H1 (cell line): ENCODE measurements at places on chromosomes 13 and 19. TPM values are rescaled to one million over a fixed set of nuclear protein-coding genes. Genes with fewer than 3 reads are reported as not detected.

The CAPN12 gene
- 7.9 and 8.8 TPM in 2 replicates for total RNA-seq

The CDC42EP5 gene
- total RNA-seq: 2.1 and 4.8 TPM in 2 replicates

DNA sequence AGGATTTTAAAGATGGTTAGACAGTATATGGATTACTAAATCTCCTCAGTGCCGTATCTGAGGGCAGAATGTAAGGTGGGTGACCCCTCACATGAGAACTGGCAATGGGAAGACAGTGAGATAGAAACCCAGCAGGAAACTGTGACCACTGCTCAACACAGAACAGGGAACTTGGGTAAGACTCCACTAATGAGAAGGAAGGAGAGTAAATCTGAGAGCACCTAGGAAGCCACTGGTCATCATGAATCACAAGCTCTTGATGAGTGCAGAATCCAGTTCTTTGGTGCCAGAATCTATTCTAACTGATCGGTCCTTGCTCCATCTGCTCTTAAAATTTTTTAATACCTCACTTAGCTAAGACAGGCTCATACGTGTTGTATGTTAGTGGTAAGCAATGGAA, 261.8 kb downstream of the KLF12 start:
- no peak for DNase-seq

DNA sequence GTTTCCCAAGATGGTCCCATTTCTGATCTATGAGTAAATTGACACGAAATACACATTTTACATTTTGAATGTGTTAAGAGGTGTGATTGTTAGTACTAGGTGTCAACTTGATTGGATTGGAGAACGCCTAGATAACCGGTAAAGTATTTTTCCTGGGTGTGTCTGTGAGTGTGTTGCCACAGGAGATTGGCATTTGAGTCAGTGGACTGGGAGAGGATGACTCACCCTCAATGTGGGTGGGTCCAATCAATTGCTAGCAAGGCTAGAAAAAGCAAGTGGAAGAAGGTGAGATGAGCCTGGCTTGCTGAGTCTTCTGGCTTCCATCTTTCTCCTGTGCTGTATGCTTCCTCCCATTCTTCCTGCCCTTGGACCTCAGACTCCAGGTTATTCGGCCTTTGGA, 960.7 kb upstream of the PCDH9 start:
- no peak for DNase-seq

DNA sequence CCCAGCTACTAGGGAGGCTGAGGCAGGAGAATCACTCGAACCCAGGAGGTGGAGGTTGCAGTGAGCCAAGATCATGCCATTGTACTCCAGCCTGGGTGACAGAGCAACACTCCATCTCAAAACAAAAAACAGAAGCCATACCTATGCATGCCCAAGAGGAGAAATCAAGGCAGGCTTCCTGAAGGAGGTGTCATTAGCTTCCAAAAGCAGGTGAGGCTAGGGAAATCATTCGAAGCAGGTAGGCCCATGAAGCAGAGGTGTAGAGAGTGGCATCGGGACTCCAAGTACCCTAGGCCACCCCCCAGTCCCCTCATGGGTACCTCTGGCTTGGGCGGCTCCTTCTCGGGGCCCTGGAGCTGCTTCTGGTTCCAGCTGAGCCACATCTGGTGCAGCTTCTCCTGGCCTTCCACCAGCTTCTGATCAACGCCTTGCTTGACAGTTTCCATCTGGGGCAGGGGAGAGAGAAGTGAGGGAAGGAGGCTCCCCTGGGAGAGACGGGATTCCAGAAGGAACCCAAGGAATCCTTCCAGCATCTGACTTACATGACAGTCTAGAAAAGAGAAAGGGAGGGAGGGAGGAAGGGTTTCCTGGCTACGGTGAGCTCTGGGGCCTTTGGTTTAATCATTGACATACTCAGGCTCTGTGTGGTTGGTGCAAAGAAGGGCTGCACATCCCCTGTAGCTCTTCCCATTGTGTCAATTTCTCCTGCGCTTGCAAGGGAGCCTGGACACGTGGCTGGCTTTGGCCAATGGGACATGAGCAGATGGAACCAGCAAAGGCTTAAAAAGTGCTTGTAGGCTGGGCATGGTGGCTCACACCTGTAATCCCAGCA, 13.1 kb upstream of the TICAM1 start:
- DNase-seq: no peak

The ATP4A gene
- total RNA-seq: 0.31 and 0.50 TPM in 2 replicates

DNA sequence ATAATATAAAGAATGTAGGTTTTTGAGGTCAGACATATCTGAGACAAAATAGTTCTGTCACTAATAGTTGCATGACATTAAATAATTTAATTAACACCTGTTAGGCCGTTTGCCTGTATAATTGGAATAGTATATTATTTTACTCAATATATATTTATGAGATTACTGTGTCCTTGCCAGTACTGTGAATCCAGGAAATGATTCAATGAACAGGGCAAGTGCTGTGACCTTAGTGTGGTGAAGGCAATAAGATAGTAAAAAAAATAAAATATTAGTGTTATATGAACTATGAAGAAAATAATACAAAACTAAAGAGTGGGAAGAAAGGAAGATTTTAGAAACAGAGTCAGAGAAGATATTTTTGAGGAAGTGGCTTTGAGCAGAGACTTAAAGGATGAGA, 403.7 kb downstream of the PCDH9 start:
- no peak for DNase-seq

The GGN gene
- 1.2 and 2.7 TPM in 2 replicates for total RNA-seq

DNA sequence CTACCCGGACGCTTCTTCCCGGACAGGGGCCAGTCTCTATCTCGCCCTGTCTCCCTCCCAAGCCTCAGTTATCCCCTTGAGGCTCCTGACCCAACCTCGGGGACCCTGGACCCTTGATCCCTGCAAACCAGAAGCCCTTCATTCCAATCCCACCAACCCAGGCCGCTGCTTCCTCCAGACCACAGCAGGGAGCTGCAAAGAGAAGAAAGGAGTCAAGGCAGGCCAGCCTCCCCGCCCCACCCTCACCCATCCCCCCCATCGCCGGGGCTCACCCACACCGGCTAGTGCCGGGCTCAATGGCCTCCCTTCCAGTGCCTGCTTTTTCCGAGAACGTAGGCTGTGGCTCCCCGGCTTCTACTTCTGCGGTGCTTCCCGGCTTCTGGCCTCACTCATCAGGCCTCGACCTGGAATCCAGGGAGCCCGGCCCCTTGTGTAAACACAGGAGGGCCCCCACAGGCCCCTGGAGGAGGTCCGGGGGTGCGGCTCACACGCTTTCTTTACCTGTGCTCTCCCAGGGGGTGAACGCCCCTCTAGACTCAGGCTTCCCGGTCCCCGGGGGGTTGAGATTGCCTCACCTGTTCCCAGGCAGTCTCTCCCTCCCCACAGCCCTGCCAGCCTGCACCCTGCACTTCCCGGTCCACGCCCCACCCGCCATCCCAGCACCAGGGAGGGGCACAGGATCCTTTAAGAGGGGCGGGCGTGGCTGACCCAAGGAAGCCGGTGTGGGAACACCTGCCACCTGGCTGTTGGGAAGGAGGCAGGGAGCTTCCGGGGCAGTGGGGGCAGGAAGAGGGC, at the start of gene FAM83E:
TSS of gene FAM83E (minus strand) at position 641 of the 795 bp plus-strand sequence. CDS start 1,704 bp downstream, outside the sequence.
- DNase-seq: no peak

- DNase-seq: no peak
Observed at GRCh38 chr13:36211567-36211966, 2.8 kb downstream of the SOHLH2 start.

DNA sequence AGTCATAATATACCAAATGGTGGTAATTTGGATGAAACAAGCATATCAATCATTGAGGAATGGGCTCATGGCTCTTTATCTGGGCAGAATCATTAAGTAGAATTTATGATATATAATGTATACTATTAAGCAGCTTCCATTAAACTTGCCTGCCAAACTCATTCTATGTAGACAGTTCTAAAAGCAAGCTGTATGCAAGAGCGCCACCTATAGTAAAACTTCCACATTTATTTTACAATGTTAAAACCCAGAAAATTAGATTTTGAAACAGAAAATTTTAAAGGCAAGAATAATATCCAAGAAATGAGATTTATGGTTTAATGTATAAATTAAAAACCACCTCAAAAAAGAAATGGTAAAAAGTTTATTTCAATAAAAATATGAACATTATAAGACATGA, 161.5 kb downstream of the MZT1 start:
- no peak for DNase-seq

GRCh38 chr13:40565282-40566148, 100.9 kb downstream of the FOXO1 start:
- DNase-seq: no peak

- no peak for DNase-seq
Observed at GRCh38 chr13:37753776-37754175, 115.8 kb downstream of the TRPC4 start.

GRCh38 chr13:28494778-28495537, at the start of gene FLT1:
Gene FLT1, minus strand, starts transcription at chr13:28495128. Its CDS starts 285 bp downstream, at chr13:28494843.
- peak; percentile 87 for DNase-seq

- no peak for DNase-seq
Observed at GRCh38 chr13:55606045-55606665, 1534.6 kb upstream of the PRR20A start.

- no peak for DNase-seq
Observed at GRCh38 chr19:13866463-13867046, 10.4 kb upstream of the NANOS3 start.

- DNase-seq: no peak
Observed at GRCh38 chr19:42386974-42387707, 3.0 kb downstream of the CNFN start.

- DNase-seq: no peak
Observed at GRCh38 chr13:59666504-59666903, 497.2 kb downstream of the DIAPH3 start.

The SGCG gene
- total RNA-seq: not detected in 2 replicates

The ZSWIM9 gene
- total RNA-seq: 10.1 and 10.4 TPM in 2 replicates

DNA sequence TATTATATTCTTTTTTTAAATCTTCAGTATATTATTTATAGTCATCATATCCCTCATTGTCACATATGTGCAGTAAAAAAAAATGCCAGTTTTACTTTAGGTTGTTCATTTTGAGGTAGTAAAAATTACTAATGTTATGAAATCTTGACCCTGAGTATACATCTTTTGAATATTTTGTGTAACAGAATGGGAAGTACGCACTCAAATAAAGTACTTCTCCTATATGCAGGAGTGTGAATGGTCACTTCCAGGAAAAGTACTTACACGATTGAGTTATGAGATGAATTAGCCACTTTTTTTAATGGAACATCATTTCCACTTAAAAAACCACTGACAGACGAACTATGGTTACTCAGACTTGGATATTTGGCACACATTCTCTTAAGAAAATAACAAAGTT, 58.5 kb downstream of the C13orf42 start:
- DNase-seq: no peak

The ZNF536 gene
- 0.09 and 0.33 TPM in 2 replicates for total RNA-seq

DNA sequence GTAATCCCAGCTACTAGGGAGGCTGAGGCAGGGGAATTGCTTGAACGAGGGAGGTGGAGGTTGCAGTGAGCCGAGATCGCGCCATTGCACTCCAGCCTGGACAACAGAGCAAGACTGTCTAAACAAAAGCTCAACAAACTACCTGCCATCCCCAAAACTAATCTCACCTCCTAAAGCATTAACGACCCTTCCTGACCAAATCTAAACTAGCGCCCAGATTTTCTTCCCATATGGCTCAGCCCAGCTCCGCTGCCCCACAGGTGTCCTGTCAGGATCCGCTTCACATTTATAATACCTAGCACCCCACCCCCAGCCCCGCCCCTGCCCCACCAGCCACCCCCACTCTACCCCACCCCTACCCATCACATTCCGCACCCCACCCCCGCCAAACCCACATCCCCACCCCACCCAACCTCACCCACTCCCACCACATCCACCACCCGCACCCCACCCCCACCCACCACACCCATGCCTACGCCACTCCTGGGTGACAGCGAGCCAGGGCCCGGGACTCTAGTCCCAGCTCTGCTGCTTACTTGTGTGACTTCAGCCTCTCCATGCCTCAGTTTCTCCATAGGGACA, 599 bp downstream of the C19orf12 start:
- DNase-seq: no peak

The UNC13A gene
- total RNA-seq: 45.0 and 47.6 TPM in 2 replicates

The CPT1C gene
- total RNA-seq: 91.8 and 98.3 TPM in 2 replicates

- no peak for DNase-seq
Observed at GRCh38 chr13:95642999-95643398, 1.5 kb downstream of the DZIP1 start.

The CYP2F1 gene
- total RNA-seq: 0.34 TPM in 1 of 2 replicates, not detected in the other

The NRTN gene
- total RNA-seq: 4.6 and 5.3 TPM in 2 replicates

DNA sequence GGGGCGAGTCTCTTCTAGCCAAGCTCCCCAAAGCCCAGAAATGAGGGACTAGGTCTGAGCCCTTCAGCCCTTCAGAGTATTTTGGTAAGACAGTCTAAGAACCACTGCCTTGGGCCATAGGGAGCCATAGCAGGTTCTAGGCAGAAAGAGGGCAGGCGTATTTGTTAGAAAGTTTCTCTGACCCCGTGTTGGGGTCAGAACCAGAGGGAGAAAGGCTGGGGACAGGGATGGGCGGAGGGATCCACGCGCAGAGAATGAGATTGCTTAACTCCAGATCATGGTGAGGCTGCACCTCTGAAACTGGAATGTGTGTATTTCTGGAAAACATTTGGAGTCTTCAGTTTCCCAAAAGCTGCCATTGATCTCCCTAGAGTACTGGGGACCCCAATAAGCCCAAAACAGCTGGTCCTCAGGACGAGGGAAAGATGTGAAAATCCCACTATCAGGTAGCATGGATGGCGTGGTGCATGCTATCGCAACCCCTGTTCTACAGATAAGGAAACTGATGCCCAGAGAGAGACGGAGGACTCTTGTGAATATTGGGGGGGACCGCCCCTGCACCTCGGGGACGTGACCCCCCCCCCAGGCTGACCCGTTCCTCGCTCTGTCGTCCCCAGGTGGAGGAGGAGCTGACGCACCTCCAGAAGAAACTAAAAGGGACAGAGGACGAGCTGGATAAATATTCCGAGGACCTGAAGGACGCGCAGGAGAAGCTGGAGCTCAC, 703 bp upstream of the TPM4 start:
- DNase-seq: no peak

The CEACAM8 gene
- not detected in 2 replicates for total RNA-seq

The SAFB gene
- 109 and 110 TPM in 2 replicates for total RNA-seq
